ENCODE measurements at places on chromosomes 16 and 17.

DNA sequence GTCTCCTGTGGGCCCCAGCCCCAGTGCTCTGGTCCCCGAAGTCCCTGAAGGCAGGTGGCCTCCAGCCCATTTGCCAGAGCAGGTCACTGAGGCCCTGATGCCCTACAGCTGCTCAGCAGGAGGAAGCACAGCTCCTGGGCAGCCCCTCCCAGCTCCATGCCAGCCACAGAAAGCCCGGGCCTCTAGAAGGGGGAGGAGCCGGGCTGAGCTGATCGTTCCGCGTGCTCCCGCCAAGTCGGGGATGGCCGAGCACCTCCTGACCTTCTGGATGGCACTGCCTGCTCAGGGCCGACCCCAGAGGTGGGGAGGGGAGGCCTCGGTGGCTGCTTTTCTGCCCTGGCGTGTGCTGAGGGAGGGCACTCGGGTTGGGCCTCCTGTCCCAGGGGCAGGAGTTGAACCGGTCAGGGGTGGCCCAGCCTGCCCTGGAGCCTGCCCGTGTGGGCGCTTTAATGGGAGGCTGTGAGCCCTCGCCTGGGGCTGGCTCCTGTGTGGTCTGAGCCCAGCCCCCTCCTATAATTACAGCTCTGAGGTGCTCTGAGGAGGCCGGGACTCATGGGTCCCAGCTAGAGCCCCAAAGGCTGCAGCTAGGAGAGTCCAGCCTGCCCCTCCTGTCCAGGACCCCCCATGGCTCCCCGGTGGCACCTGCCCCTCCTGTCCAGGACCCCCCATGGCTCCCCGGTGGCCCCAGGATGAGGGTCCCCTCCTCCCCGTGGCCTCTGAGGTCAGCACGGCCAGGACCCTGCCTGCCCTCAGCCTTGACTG, 29.7 kb downstream of the ZFPM1 start:
- no peak for DNase-seq

DNA sequence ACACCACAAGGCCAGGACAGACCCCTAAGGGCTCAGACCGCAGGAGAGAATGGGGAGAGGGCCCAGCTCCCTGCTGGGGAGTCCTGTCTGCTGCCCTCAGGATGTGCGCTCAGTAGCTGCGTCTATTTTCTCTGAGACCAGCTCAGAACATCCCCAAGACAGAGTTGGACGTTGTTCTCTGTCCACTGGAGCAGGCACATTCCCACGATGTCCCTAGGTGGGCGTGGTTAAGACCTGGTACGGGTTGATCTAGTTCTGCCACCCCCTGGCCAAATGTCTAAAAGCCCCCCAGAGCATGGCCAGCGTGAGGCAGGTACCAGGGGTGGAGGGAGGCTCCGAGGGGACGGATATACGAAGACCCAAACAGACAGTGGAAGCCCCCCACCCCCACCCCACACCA, 842 bp upstream of the CALB2 start:
- no peak for DNase-seq

DNA sequence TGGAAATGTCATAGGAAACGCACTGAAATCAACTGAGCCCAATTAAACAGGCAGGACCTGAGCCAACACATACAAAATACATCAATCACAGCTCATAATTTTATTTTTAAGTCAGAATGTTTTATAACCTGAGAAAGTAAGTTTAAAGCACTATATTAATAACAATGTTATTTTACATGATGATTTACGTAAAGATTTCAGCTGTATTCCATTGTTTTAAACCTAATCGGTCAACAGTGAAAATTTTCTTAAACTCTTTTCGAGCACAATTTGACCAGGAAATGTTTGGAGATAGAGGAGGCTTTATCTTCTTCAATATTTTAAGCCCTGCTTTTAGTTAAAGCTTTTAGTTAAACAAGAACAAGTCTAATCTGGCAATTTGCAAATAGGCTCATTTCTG, 201.8 kb upstream of the TOX3 start:
- no peak for DNase-seq

DNA sequence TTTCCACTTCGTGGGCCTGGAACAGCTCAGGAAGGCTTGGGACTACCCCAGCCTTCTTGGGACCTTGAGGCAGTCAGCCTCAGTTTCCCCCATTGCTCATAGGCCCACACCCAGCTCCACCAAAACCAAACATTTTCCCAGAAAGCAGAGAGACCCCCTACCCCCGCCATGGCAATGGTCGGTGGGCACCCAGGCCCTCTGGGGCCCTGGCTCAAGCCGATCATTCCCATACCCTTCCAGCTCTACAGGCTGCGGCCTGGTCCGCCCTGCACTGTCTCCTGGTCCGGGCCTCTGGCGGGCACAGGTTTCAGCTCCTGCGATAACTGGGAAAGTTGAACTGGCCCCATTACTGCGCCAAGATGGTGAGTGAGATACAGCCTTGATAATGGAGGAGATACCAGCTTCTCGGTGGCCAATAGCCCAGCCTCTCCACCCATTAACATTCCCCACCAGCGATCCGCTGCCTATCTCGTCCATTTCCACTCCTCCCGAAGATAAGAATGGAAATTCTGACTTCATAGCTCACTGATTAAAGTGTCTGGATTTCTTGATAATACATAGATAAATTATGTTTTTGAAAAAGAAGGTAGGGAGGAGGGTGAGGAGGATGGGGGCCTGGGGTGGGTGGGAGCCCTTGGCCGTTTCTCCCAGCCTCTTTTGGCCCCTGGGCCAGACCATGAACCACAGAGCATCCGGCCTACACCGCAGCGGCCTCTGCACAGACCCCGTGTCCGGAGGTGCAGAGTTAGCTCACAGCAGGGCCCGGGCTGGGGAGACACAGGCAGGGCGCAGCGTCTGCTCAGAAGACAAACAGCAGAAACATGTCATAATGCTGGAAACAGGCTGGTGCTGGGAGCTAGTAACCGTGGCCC, 11.6 kb downstream of the ZFPM1 start:
- DNase-seq = peak; percentile 18

DNA sequence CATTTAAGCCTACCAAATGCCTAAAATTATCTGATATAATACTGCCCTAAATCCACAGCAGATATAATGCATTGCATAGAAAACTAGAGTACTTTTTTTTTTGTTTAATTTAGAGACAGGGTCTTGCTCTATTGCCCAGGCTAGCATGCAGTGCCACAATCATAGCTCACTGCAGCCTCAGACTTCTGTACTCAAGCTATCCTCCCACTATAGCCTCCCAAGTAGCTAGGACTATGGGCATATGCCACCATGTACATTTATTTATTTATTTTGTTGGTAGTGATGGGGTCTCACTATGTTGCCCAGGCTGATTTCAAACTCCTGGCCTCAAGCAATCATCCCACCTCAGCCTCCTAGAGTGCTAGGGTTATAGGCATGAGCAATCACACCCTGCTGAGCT, 20.0 kb downstream of the BRCA1 start:
- DNase-seq = no peak

DNA sequence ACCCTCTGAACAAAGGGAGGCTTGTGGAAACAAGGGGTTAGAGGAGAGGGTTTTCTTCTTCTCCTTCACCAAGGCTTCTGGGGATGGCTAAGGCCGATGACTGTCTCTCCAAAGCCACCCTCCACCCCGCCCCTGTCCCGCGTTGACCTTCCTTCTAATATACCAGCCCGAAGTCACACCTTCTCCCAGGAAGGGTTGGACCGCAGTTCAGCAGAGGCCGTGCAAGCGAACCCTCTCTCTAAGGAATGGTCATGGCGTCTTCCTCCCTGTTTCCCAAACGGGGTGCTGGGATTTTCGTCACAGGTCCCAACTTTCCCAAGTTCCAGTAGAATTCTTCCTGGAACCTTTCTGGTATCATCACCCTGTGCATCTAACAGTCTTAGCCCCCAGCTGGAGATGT, 49.4 kb downstream of the FZD2 start:
- DNase-seq = no peak

GRCh38 chr17:47210779-47211178, 1.6 kb downstream of the MYL4 start:
- no peak for DNase-seq

DNA sequence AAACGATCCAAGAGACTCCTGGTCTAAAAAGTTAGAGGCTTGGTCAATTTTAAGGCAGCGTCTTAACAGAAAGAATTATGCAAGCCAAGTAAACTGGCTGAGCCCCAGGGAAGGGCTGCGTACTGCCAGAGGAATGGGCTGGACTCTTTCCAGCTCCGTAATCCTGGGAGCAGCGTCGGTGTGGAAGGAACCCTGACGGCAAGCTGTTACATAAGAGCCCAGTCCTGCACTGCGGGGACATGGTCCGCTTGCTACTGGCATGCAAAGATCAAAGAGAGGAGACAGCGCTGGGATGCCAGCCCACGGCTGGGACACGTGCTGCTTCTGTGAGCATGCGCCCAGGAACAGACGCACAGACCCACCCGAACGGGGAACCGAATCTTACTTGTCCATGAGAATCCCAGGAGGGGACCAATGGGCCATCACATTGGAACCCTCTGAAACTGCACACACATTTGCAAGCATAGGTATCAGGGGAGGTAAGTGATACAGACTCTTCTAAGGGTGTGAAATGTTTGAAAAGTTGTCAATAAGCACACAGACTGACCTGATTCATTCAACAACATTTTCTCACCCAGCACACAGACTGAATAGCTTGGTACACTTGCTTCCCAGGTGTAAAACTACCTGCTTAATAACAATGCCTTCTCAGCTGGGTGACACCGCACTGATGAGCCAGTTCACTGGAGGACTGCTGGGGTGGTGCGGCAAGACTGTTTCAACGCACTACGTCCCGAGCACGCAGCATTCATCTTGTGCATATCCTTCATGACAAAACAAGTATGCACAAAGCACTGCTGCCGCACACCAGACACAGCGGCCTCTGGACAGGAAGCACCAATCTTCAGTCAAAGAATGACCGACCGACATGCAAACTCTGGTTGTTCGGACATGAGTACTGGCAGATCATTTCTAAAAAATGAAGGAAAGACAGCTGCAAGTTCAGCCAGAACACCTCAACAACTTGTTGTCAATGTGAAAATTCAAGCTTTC, 94.9 kb downstream of the ANKRD11 start:
- DNase-seq = no peak
